Osteoblast (primary cell): ENCODE measurements at places on chromosomes 7 and 10.

GRCh38 chr10:15445006-15445390, 73.9 kb upstream of the FAM171A1 start:
- DNase-seq = no peak

DNA sequence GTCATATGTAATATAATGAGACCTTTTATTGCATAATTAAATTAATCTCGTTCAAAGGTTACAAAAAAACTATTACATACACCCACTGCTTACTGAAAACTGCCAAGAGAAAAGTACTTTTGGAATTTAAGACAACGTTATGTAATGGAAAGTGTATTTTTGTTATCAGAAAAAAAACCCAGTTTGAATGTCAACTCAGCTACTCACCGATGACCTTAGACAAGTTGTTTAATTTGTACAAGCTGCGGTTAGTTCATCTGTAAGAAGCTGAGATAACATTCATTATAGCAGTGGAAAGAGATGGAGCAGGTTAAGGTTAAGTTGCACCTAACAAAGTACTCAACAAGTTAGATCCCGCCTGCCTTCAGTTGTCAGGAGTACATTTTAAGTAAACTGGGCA, 1.1 kb downstream of the PSMA2 start:
- DNase-seq = no peak

DNA sequence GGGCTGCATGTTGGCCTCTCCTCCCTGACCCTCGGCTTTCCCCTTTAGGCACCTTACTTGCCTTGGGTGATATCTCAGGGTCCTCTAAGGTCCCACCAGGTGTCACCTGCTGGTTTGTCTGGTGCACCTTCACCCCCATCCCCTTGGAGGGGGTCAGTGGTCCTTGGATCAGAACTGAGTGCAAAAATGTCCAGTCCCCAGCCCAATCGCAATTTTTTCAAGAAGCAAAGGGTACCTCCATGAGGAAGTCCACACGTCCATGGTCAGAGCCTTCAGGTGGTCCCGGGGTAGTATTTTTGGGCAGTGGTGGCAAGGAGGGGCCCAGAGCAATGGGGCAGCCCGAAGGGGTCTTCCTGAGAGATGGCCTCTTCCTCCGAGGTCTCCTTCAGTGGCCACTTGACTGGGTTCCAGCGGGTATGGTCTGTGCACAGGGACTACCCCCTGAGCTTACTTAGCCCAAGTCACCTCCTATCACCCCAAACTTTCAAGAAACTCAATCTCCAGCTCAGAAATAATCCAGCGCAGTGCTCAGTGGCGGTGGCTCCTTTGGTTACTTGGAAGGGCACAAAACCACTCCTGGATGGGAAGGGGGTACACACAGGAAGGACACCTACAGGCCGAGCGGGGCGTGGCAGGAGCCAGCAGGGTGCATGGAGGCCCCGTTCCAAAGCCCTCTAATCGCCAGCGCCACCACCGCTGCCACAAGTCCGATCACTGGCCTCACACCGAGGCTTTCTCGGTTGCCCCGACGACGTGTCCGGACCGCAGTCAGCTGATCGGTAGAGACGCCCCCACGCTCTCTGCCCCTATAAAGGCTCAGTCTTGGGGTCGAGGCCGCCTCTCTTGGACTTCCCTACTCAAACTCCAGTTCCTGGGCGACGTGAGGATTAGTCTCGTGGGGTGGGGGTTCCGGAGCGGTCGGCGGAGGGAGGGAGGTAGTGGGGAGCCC, 4.5 kb downstream of the SAP25 start:
- peak; percentile 88 for DNase-seq

DNA sequence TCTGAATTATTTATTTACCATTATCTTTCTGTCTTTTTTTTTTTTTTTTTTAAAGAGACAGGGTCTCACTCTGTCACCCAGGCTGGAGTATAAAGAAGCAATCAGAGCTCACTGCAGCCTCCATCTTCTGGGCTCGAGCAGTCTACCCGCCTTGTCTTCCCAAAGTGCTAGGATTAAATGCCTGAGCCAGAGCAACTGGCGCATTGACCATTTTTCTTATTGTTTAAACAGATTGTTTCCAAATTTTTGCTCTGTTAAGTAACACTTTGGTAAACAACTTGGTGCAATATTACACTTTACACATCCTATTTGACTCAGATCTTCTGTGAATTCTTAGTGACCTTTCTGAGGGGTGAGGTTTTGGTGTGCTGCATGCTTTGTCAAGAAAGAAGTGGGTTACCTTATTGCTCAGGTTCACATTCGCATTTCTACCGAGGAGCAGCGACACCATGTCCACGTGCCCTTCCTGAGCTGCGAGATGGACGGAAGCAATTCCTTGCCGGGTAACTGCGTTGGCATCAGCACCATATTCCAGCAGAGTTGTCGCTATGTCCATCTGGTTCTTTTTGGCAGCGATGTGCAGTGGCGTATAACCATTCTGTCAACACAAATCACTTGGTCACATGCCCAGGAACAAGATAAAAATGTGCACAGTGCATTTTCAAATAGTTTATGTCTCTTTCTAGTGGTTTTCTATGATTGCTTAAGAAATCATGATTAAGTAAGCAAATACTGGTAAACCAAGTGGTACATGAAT, 203.2 kb downstream of the ANK3 start:
- no peak for DNase-seq
